ENCODE measurements at places on chromosomes 7 and 10. TPM values are rescaled to one million over a fixed set of nuclear protein-coding genes. Genes with fewer than 3 reads are reported as not detected.

LYZL2 gene
- total RNA-seq, result not detected

HGF gene
- 345 TPM for total RNA-seq

CLDN3 gene
- not detected for total RNA-seq

AS3MT gene
- 1.2 TPM for total RNA-seq

VAX1 gene
- total RNA-seq, result not detected

ADGRA1 gene
- not detected for total RNA-seq

ADCYAP1R1 gene
- total RNA-seq, result 3.1 TPM

CDC14C gene
- total RNA-seq, result not detected

PTF1A gene
- total RNA-seq, result not detected

NXPH1 gene
- not detected for total RNA-seq

ELFN1 gene
- total RNA-seq, result 3.7 TPM

SKIDA1 gene
- 0.73 TPM for total RNA-seq

PBLD gene
- total RNA-seq, result 2.2 TPM

CEP55 gene
- 30.5 TPM for total RNA-seq

C10orf143 gene
- 0.39 TPM for total RNA-seq

GBX1 gene
- not detected for total RNA-seq

EGR2 gene
- total RNA-seq, result under 0.01 TPM
